ENCODE measurements at places on chromosomes 2 and 18.

GRCh38 chr18:76928179-76928868 lies 106.0 kb downstream of the ZNF236 start:
- no peak for DNase-seq

GRCh38 chr18:44777457-44778192 lies 96.9 kb downstream of the SETBP1 start:
- DNase-seq: no peak

DNA sequence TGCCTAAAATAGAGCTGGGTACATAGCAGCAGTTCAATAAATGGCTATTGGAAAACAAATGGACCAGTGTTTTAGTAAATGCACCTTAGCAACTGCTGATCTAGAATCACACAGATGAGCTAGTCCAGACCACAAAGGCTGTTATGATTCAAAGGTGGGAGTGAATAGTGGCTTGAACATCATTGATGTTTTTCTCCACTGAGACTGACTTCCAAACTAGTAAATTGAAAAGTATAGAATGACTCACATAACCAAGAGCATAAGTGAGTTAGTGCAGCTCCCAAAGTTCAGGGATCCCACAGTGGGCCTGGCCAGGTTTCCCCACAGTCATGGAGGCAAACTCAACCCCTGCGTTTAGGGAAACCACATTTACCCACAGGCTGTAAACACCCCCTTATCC lies 106.7 kb upstream of the YPEL5 start:
- DNase-seq: no peak

- DNase-seq: no peak
These were observed at the start of gene ACMSD for GRCh38 chr2:134838143-134838620. ACMSD (plus strand) TSS chr2:134838616; CDS start chr2:134838683, 67 bp downstream.

- DNase-seq: no peak
These were observed 397.4 kb upstream of the SALL3 start for GRCh38 chr18:78582181-78582709.

GRCh38 chr2:82411071-82411470 lies 2048.0 kb downstream of the SUCLG1 start:
- no peak for DNase-seq

GRCh38 chr2:103991591-103991990 lies 862.3 kb upstream of the POU3F3 start:
- DNase-seq: no peak

- DNase-seq: no peak
These were observed 111.4 kb downstream of the THADA start for GRCh38 chr2:43484323-43484930.

- DNase-seq: no peak
These were observed at the start of gene NXPH2 for GRCh38 chr2:138779781-138780445. NXPH2 (minus strand) TSS chr2:138780390; CDS start chr2:138780241, 149 bp downstream.

Data from activated CD4-positive, CD25-positive, alpha-beta regulatory T cell (primary cell).